ENCODE measurements at places on chromosomes 13 and 19.

- no peak for DNase-seq
Measured at GRCh38 chr13:91406619-91407018, 8.2 kb downstream of the GPC5 start.

DNA sequence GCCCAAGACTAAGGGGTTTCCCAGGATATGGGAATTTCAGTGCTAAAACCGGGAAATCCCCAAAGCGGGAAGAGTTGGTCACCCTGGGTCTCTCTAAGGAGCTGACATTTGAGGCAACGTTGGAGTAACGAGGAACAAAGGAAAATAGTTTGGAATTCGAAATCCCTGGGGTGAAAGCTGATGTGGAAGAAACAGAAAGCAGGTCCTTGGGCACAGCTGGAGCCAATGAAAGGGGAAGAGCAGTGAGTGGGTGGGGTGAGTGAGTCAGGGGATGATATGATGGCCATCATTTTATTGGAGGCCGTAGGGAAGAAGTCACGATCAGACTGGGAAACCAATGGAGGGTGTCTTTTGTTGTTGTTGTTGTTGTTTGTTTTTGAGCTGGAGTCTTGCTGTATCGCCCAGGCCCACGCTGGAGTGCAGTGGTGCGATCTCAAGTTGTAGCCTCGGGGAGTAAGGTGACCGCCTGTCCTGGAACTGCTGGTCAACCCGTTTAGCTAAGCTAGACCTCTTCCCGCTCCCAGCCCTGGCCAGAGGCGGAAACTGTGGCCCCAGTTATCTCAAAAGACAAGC lies 3.4 kb upstream of the RFX2 start:
- no peak for DNase-seq

- DNase-seq = no peak
Measured at GRCh38 chr19:42028304-42029216, 34.5 kb upstream of the ATP1A3 start.

DNA sequence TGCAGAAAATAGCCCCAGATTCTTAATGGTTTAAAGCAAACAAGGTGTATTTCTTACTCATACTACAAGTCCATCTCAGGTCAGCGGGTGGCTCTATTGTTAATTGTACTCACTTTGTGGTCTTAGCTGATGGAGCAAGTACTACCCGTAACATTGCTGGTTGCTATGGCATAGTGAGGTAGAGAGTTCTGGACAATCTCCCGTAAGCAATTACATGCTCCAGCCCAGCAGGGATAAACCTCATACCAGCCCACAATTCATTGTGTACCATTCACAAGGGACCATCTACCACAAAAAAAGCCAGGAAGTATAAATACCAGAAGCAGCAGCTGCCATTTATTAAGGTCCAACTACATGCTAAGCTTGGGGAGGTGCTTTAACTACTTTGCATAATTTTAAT lies 167.1 kb downstream of the PCDH9 start:
- no peak for DNase-seq

- DNase-seq = no peak
Measured at GRCh38 chr19:5590151-5590864, 22.6 kb upstream of the TINCR start.

- no peak for DNase-seq
Measured at GRCh38 chr13:73924607-73925006, 209.6 kb downstream of the KLF12 start.

GRCh38 chr19:1313695-1314613 lies 28.3 kb downstream of the EFNA2 start:
- DNase-seq = no peak

DNA sequence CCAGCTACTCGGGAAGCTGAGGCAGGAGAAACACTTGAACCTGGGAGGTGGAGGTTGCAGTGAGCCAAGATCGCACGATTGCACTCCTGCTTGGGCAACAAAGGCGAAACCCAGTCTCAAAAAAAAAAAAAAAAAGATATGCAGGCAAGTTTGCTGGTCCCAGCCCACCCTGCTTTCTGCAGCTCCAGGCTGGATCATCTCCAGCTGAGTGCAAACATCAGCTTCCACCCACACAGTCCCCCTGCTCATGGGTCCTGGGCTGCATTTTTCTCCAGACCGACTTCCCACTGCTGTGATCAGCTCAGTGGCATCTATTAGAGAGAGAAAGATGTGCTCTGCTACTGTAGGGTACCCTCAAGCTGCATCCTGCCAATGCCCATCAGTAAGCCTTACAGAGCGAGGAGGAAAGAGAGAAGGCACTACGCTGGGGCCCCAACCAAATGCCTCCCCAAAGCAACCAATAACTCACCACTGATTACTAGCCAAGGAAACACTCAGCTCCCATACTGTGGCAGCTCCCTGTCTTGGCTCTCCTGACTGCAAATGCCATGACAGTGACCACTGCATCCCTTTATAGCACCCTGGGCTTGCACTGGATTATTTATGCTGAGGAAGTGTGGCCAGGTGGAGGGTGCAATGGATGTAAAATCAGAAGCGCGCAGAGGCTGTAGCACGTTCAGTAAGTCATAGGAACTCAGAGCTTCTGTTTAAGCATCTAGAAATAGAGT lies 170.9 kb upstream of the ZNF507 start:
- DNase-seq = no peak

- DNase-seq = no peak
Measured at GRCh38 chr13:25874907-25875306, 176.9 kb downstream of the SHISA2 start.

DNA sequence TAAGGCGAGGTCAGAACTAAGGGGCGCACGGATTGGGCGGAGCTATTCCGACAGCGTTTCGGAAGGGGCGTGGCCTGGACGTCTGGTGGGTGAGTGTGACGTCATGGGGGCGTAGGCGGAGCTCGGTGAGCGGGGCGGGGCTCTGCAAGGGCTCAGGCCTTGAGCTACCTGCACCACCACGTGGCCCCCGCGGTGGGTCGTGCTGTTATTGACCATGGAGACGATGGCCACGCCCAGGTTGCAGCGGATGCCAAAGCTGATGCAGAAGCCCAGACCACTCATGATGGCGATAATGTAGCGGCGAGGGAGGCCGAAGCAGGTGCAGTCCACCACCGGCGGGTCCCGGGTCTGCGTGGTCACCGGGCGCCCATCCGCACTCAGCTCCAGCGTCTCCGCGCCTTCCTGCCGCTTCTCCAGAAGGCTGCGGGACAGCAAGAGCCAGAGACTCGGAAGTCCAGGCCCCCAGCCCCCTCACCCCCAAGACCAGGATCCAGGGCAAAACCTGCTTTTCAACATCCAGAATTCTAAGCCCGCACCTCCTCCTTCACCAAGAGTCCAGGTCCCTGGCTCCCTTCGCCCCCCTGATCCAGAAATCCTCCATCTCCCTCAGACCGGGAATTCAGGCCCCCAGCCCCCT lies 4.8 kb downstream of the SLC17A7 start:
- DNase-seq = no peak

- DNase-seq = no peak
Measured at GRCh38 chr13:19182536-19182935, 912 bp upstream of the TUBA3C start.

GRCh38 chr13:41199526-41199925 lies 5.2 kb upstream of the KBTBD7 start:
- DNase-seq = no peak

DNA sequence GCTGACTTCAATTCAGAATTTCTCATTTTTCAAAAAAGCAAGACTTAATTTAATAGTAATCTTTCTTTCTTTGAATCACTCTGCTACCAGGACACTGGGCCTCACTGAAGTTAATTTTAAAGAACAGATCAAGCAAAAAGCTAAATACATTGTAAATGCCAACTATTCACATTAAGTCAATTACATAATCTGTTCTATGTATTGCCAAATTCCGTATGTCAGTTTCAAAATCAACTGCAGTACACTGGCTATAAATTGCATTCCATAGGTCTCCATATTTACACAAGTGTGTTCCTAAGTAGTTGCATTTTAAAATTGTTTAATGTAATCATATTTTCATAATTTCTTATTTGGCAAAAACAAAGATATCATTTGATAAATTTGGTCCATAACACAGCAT lies 10.1 kb downstream of the FOXO1 start:
- DNase-seq = no peak

DNA sequence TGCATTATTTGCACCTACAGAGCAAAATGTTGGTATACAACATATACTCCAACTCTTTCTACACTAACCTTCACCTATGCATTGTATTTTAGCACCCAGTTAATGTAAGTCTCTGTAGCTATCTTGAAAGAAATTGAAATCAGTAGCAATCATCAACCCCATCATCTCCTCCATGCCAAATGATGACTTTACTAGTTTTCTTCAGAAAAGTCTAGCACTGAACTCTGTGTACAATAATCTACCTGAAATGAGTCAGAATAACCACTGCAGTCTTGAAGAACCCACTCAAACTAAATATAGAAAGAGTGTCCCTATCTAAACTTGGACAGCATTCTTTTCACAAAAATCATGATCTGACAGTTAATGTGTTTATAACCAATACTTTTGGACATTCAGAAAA lies 9.8 kb downstream of the IRS2 start:
- no peak for DNase-seq

- DNase-seq = no peak
Measured at GRCh38 chr13:51811920-51812451, 8.0 kb upstream of the DHRS12 start.

GRCh38 chr13:29917650-29918049 lies 67.2 kb upstream of the UBL3 start:
- no peak for DNase-seq

DNA sequence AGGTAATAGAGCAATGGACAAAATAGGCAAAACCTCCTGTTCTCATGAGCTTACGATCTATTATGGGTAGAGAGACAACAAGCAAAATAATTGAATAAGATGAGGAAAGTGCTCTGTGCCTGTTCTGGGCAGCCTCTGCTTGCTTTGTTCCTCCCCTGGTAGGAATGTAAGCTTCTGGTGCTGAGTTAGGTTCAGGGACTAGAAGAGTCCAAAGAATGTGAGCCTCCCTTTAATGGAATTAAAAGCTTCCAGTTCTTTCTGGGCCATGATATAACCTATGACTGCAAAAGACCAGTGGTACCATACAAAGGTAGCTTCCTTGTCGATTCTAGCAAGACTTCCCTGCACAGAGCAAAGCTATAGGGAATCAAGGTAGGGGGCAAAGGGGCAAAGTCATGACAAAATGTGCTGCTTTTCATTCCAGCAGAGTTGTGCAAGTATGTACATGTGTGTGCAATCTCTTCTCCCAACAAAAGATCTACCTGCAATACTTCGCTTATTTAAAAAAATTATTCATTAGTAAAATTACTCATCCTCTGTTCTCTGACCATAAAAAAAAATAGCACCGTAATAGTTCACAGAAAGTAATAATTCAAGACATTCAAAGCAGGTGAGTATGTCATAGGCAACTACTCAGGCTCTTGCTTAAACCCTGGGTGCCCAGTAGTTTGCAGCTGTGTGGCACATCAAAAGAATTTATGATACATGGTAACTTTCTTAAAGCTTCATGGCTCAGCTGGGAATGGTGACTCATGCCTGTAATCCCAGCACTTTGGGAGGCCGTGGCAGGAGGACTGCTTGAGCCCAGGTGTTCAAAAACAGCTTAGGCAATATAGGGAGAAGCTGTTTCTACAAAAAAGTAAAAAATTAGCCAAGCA lies 21.4 kb downstream of the ACOD1 start:
- no peak for DNase-seq

GRCh38 chr13:48532256-48532505 lies 699 bp downstream of the RCBTB2 start:
- no peak for DNase-seq

DNA sequence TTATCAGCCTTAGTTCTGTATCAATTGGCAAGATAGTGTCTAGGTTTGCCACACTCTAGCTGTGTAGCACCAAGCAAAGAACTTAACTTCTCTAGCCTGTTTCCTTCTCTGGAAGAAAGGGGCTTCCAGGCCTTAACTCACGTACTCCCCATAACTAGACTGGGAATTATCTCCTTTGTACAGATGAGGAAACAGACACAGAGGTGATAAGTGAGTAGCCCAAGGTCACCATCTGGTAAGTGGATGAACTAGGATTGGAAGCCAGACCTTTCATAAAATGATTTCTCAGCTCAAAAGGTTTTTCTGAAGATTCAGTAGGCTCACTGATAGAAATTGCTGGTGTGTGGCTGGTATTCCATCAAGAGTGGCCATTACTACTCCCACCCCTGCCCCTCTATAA lies 3.1 kb downstream of the ZNF428 start:
- no peak for DNase-seq

GRCh38 chr19:42017040-42017439 lies 23.0 kb upstream of the ATP1A3 start:
- no peak for DNase-seq

DNA sequence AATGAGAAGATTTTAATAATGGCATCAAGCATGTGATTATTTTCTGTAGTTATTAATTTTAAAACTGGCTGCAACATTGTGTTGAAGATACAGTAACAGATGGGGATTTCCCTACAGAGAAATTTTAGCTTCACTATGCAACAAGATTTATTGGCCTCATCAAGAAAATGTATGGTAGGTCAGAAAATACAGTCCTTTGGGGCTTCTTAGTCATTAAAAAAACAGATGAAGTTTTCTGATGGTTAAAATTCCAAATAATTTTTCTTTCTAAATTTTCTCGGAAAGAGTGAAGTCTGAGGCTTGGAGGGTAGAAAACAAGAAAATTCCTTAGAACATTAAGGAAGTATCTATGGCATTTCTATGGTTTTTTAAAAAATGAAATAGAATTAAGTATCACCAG lies 1790.8 kb upstream of the PCDH20 start:
- no peak for DNase-seq

- no peak for DNase-seq
Measured at GRCh38 chr19:35087393-35087792, 28.2 kb upstream of the FXYD3 start.

DNA sequence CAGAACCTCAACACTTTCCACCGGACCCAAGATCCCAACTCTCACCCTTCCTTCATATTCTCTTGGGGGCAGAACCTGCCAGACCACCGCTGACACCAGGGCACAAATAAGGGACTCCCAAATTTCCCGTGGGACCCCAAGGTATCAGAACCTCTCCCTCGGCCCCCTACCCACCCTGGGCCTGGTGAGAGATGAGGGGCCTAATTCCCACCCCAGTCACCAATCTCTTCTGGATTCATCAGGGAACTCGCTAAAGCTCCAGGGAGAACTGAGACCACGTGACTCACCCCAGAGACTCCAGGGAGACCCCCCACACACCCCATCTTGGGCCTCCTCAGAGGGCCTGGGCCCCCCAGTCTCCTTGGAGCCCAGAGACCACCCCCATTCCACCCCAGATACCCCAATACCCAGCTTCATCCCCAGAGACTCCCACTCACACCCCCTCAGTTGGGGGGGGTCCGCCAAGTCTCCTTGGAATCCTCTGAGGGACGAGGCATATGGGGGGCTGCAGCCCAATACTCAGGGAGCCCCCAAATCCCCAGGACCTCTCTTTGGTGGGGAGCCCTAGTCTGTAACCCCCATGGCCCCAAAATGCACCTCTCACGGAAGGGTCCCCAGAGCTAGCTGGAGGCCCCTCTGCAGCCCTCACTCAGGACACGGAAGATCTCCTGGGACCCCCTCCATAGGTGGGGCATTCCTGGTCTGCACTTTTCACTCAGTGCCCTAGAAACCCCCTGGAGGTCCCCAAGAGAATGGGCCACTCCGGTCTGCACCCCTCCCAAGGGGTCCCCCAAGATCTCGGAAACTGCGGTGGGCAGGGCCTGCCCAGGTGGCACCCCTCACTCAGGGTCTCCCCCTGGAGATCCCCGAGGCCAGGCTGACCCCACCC lies 1.6 kb downstream of the LMNB2 start:
- no peak for DNase-seq

GRCh38 chr13:95471960-95472359 lies 80.6 kb upstream of the CLDN10 start:
- no peak for DNase-seq

GRCh38 chr13:41751277-41751676 lies 209.6 kb downstream of the VWA8 start:
- no peak for DNase-seq
